ENCODE measurements at places on chromosomes 1 and 21.
A peak's percentile ranks its signal among the peaks of the same experiment; 100 is the strongest.

DNA sequence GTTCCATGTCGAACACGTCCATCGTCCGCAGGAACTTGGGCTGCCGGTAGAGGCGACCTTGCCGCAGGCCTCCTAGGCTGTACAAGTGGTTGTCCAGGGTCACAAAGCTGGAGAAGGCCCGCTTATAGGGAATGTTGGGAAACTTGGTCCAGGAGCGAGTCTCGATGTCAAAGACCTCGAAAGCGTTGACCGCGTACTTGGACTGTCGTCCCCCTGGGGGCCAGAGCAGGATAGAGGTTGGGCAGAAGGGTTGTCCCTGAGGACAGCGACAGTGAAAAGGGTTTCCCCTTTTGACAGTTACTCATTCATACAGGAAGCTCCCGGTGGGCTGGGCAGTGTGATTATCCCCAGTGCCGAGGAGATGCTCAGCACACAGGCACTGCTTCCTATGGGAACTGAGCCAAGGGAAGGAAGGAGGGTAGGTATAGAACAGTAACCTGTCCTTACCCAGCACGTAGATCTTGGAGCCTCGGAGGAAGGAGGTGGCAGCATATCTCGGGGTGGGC lies 17.5 kb downstream of the KLHDC8A start:
- DNase-seq: no peak

- DNase-seq: no peak
These were observed 15.6 kb downstream of the ARHGEF2 start for GRCh38 chr1:155962599-155963211.

GRCh38 chr1:202643397-202644218 lies 66.6 kb downstream of the SYT2 start:
- DNase-seq: no peak

- no peak for DNase-seq
These were observed 29.1 kb upstream of the SCCPDH start for GRCh38 chr1:246695136-246695535.

DNA sequence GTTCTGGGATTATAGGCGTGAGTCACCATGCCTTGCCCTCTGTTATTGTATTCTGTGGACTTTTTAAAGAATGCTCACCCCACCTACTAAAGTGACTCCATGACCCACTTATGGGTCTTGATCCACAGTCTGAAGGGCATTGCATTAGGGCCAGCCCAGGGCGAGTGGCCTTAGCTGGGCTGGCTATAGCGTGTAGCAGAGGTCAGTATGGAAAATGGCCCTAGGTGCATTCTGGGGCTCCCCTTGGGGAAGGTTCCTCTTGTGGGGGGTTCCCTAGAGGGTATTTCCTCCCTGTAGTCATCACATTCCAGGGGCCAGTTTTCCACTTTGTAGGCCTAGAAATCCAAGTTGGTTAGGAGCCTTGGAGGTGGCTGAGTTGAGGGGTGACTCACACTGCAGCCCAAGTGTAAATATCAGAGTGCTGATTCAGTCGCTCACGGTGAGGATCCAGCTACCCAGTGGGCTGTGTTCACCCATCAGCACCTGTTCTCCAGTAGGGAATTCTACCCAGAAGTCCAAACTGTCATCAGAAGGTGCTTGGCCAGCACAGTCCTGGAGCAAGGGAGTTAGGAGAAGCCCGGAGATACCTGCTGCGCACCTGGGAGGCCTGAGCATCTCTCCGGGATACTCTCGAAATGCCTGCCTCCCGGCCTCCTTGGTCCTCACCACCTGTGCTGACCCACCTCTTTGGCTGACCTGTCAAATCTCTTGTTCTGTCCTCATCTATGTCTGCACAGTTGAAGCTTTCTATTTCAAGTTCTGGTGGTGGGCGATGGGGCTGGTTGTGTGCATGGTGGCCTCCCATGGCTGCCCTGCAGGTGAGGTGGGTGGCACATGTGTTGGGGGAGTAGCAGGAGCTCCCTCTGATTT lies 52.2 kb downstream of the NENF start:
- DNase-seq: no peak

DNA sequence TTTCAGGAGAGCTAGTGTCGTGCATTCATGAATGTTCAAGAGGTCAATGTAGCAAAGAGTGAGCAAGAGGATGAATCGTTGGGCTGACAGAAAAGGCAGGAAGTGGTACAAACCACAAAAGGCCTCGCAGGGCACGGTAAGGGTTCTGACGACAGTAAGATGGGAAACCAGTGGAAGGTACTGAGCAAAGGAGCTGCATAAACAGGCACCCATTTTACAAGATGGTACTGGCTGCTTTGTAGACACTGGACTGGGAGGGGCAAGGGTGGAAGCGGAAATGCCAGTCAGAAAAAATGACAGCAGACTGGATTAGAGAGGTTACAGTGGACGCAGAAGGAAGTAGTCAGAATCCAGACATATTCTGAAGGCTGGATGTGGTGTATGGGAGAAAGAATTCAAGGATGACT lies 123.5 kb downstream of the PTPN14 start:
- no peak for DNase-seq

DNA sequence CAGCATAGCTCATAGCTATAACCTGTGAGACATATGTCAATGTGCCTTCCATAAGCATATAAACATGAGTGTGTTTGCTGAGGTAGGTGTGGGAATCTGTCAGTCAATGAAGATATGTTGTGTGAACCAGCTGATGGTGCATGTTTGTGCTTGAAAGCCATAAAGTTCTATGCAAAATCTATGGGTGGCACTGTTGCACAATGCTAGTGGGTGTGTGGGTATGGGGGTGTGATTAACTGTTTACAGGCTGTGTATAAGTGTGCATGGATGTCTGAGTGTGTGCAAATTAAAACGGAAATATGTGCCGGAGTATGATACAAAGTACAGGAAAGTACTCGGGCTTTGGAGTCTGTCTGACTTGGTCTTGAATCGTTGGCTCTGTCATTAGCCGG lies 1.0 kb upstream of the ATP2B4 start:
- DNase-seq: peak; percentile 63
